NCI-H1930 (cell line): ENCODE measurements at places on chromosomes 12 and 14.
A peak's percentile ranks its signal among the peaks of the same experiment; 100 is the strongest.

DNA sequence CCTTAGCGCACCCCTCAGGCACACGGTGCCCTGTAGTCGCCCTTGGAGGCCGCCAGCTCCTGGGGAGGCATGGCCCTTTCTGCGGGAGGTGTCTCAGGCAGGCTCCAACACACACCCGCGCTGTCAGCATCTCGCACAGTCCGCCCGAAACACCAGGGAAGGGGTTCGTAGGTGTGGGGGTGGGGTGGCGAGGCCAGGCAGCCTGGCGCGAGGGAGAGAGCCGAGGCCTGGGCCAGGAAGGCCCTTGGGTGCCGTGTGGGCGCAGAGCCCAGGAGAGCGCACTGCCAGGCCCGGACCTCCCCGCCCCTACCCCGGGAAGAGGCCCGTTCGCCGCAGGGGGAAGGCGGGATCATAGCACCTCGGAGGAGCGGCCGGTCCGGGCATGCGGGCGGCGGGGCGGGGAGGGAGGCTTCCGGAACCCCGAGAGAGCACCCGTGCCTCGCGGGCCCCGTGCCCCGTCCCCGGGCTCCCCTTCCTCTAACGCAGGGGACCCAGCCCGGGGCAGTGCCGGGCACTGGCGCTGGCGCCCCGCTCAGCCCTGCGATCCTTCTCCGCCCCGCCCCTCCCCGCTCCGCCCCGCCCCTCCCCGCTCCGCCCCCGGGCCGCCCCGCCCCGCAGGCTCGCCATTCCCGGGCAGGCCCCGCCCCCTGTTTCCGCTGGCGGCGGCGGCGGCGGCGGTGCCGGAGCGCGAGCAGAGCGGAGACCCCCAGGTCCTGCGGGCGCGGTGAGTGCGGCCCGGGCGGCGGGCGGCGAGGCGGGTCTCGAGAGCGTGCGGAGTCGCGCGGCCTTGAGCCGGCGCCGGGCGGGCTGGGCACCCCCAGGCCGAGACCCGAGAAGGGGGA, at the start of gene TSPAN9:
TSPAN9 (plus strand) TSS at position 650 of the 842 bp plus-strand sequence. CDS start 123,815 bp downstream, outside the sequence.
- DNase-seq = peak; percentile 71

- DNase-seq = no peak
These were observed at the start of gene NTF3 for GRCh38 chr12:5432011-5432400. NTF3 (plus strand) TSS chr12:5432108; CDS start chr12:5432325, 217 bp downstream.

GRCh38 chr12:64824500-64825142, at the start of gene TBC1D30:
TBC1D30 (plus strand) TSS chr12:64824647; CDS start chr12:64824880, 233 bp downstream.
- no peak for DNase-seq

- peak; percentile 21 for DNase-seq
These were observed 78.6 kb downstream of the CCDC60 start for GRCh38 chr12:119412811-119413794.

DNA sequence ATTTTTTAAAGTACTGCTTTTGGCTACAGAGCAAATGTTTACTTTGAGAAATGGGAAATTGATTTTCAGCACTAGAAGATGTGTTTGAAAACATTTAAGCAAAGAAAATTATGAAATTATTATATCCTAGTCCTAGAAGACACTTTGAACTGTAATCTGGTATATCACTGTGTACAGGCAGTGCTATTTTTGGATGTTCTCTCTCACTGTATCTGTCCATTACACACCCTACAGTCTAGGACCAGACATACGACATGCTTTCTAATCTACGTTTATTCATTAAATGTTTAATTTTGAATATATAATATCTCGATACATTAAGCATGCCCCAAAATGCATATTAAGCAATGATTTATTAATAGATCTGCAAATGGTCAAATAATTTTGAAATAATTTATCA, 82.5 kb downstream of the ST8SIA1 start:
- DNase-seq = no peak
